IPS DF 6.9 (cell line): ENCODE measurements at places on chromosomes 11 and 22.

DNA sequence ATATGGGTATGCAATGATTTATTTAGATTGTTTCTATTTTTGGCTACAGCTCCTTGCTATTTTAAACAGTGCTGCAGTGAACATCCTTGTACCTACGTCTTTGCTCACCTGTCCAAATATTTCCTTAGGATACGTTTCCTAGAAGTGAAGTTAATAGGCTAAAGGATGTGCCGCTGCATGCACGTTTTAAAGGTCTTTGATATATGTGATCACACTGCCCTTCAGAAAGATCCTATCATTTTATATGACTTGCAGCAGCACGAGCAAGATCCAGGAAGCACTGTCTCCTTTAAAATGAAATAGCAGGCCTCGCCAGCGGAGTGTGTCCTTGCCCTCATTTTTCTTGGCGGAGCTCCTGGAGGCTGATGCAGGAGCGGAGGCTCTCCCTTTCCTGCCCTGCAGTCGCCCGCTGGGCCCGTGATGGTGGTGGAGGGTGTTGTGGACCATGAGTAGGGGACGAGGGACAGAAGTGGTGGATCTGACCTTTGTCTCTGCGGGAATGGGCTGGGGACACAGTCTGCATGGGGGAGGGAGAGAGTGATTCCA is 19.4 kb downstream of the RPS6KA4 start:
- no peak for DNase-seq

DNA sequence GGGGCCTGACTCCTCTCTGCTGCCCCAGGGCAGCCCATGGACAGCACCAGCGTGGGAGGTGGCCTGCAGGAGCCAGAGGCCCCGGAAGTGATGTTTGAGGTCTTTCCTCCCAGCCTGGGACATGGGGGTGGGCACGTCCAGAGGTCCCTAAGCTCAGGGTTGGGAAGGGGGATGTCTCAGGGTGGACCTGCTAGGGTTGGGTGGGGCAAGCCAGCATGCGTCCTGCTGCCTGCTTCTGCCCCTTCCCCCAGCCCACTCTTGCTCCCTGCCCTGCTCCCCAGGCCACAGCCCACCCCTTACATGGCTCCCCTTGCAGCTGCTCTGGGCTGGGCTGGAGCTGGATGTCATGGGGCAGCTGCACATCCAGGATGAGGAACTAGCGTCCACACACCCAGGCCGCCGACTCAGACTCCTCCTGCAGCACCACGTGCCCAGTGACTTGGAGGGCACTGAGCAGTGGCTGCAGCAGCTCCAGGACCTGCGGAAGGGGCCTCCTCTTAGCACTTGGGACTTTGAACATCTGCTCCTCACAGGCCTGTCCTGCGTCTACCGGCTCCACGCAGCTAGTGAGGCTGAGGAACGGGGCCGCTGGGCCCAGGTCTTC is 1.3 kb downstream of the FAM180B start:
- DNase-seq: no peak

- no peak for DNase-seq
These were observed 6.6 kb downstream of the WT1 start for GRCh38 chr11:32428665-32429303.

DNA sequence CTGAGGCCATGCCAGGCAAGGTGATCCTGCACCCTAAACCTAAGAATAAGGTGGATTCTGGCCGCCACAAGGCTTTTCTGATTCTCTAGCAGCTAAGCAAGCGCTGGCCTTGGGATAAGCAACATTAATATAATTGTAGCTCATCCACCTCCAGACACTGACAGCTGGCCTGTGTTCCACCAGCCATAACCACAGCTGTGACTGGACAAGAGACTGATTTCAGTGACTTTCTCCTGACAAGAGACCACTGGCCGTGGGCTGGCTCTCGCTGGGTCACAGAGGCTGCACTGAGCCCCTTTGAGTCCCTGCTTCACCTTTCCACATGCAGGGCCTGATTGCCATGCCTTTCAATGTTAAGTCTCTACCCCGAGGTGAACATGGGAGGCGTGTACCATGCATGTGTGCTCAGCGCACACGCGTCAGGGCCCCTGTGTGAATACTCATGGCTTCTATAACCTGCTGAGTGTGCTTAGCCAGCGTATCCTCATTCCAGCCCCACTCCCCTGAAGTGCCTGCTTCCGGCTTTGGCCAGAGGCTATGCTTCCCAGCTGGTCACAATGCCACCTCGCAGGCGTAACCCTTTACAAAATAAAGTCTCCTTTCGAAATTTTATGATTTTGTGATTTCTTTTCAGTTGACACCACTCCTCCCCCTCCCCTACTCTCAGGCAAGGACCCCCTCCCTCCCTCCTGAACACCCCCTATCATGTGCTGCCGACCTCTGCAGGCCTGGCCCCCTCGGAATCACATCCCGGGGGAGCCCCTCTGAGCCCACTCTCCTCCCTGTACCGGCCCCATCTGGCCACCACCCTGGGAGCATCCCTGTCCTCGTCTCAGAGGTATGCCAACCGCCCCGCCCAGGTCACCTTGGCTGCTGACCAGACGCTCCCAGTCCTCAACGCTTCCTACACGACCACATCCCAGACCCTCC is 128.1 kb downstream of the CTTN start:
- DNase-seq: no peak

- DNase-seq: no peak
These were observed 7.1 kb downstream of the SLC1A2 start for GRCh38 chr11:35412285-35412684.

DNA sequence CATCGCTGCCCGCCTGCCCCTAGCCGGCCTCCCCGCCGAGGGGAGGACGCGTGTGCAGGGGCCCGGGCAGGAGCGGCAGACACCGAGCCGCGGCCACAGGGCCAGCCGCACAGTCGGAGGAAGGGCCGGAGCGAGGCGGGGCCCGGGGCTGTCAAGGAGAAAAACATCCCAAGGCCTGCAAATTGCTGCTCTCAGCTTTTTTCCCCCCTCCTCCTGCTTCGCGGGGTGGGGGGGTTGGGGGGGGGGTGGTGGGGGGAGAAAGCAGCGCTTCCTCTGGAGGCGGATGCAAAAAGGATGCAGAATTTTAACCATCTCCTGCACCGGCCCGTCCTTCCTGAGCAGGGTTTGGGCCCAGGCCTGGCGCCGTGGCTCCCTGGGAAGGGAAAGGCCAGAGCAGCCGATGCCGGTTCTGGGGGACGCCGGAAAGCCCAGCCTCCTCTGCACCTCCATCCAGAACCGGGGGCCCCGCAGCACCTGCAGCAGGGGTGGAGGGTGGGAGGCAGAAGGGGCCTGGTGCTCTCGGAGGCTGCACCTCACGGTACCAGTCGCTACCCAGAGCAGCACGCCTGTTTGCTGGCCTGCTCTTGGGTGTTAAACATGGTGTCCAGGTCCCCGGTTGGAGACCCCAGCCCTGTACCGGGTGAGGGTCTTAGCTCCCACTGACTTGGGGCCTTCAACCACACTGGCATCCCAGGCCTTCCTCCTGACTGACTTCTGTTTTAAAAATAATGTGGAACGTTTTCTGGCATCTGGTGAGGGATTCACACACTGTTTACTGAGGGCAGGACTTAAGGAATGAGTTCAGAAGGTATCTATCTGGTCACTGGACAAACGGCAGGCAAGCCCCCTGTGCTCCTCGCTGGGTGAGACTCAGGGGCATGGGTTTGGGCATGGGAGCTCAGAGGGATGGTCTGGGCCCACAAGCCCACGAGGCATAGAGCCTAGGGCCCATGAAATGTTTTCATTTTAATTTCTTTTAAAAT is 77.4 kb upstream of the WNT7B start:
- no peak for DNase-seq

GRCh38 chr11:58688789-58689503 is 42.8 kb downstream of the GLYAT start:
- DNase-seq: no peak
